T-helper 2 cell (primary cell): ENCODE measurements at places on chromosomes 2 and 18.

DNA sequence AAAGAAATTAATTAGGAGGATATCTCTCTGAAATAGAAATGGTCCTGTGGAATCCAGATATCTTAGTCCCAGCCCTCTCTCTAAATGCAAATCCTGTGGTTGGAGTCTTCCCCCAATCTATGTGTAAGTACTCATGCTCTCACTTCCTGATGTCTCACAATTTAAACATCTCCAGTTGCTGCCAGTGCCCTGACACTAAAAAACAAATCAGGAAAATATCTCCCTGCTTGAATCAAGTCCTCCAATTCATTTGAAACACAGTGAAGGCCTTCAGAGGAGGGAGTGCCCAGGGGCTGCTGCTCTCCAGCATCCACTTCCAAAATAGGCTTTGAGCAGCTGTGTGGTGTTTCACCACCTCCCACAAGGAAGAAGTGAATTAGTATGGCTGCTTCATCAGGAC is 413.8 kb downstream of the RAD51AP2 start:
- DNase-seq = no peak

DNA sequence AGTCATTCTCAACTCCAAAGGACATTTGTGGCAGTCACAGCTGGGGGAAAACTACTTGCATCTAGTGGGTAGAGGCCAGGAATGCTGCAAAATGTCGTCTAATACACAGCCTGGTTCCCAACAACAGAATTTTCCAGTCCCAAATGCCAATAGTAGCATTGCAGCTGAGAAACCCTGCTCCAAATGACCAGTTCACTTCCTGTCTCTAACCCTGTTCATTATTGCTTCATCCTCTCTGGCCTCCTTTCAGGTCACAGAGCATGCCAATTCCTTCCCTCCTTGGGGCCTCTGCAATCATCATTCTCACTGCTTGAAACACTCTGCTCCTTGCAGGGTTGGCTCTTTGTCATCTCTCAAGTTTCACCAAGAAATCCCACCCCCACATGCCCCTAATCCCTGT is 139.1 kb downstream of the IRS1 start:
- DNase-seq = no peak

GRCh38 chr2:11303290-11304013 is 41.0 kb downstream of the ROCK2 start:
- DNase-seq = no peak

DNA sequence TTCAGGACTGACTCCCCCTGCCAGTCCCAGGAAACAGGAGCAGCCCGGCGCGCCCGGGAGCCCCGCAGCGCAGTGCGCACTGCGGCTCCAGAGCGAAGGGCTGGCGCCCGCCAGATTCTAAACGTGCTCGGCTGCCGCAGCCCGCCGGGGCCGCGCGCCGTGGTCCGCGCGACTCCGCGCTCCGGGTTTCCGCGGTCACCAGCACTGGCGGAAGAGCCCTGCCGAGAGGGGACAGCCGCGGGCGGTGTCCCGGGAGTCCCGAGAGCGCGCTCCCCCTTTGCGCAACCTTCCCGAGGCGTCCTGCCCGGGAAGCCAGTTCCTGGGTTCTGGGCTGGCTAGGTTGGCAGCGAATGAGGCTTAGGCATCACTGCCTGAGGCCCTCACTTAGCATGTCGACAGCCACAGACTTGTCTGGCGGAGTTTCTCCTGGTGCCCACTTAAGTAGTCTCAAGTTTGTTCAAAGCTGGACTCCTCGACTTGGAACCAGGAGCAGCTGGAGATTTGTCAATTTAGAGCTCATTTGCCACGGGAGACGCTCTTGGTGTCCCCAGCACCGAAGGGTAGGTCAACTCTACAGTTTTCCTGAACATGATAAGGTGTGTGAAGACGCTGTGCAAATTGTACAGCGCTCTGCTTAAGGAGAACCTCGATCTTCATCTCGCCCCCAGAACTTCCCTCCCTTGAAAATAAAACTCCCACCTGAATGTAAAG is 1.5 kb upstream of the VSNL1 start:
- DNase-seq = peak; percentile 10

GRCh38 chr2:106581755-106582147 is 94.6 kb downstream of the CD8B2 start:
- peak; percentile 4 for DNase-seq

GRCh38 chr2:46248171-46248570 is 49.0 kb upstream of the EPAS1 start:
- no peak for DNase-seq

GRCh38 chr2:101329026-101329425 is 20.5 kb upstream of the RNF149 start:
- no peak for DNase-seq

DNA sequence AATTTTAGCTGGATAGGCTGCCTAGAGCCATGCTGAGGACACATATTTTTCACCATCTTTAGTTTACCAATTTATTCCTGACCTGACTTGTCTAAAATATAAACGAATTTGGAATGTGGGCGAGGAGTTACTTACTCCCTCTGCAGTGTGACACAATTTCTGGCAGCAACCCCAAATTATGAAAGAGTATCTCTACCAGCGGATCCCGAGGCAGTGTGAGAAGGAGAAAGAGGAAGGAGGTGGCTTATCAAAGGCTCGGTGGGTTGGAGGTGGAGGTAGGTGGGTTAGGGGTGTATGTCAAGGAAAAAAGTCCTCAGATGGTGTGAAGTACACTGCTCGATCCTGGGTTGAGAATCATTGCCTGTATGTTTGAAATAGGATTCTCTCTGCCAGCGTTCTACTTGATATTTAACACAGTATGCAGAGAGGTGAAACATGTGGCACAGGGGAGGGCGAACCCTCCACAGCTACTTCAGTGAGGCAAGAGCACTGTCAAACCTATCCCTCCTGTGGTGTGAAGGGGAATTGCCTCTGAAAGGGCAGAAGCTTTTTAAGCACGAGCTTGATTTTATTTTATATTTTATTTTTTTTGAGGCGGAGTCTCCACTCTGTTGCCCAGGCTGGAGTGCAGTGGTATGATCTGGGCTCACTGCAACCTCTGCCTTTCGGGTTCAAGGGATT is 76.0 kb downstream of the RFTN2 start:
- DNase-seq = no peak

DNA sequence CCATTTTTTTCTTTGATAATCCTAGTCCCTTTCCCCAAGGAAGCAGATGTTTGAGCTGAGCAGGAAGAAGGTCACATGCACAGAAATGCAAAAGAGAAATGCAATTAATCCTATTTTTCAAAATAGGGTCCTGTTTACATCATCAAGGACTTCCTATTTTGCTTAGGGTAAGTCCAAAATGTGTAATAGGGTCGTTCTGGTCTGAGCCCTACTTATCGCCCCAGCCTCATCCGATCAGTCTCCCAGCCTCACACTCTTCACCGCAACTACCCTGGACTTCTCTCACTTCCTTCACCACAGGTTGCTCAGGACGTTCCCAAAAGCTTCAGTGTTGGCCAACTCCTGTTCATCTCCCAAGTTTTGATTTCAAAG is 32.8 kb downstream of the FOSL2 start:
- no peak for DNase-seq

DNA sequence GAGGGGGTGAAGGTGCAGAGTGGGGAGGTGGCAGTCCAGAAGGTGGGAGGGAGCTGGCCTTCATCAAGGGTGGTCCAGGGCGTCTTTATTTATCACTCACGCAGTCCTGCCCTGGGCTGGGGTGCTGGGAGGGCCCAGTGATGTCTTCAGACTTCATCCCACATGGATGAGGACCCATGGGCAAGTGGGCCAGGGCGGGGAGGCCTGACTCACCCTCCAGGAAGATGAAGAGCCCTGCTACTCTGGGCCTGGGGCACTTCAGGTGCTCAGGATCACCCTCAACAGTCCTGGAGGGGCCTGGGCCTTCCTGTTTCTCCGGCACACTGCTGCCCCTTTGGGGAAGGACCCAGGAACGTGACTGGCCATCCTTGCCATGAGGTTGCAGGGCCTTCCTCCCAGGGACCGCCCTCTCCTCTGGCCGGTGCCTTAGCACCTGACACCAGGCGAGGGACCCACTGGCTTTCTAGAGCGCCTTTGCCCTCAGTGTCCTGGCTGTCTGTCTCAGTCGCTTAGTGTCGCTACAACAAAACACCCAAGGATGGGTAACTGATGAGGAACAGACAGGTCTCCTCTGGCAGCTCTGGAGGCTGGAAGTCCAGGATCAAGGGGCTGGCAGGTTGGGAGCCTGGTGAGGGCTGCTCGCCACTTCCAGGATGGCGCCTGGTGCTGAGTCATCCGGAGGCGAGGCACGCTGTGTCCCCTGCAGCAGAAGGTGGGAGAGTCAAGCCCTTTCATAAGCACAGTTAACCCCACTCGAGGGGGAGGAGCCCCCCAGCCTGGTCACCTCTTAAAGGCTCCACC is 57.8 kb upstream of the HS6ST1 start:
- DNase-seq = no peak

DNA sequence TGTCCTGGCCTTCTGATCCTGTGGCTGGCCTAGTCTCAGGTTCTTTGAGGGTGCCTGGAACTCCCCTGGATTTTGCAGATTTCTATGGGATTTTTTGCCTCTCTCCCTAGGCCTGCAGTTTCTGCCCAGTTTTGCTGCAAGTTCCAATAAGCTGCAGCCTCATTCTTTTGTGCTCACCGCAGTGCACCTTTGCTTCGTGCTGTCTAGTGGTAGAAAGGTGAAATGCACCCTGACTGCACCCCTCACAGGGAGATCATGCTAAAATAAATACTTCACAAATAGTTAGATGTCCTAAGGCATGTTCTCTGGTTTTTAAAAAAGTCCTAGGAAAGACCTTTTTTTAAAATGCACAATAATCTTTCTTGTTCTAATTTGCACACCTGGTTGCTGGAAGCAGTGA is 72.5 kb downstream of the GNAL start:
- DNase-seq = no peak

- DNase-seq = no peak
Observed at GRCh38 chr18:62572456-62572855, 49.6 kb downstream of the ZCCHC2 start.

DNA sequence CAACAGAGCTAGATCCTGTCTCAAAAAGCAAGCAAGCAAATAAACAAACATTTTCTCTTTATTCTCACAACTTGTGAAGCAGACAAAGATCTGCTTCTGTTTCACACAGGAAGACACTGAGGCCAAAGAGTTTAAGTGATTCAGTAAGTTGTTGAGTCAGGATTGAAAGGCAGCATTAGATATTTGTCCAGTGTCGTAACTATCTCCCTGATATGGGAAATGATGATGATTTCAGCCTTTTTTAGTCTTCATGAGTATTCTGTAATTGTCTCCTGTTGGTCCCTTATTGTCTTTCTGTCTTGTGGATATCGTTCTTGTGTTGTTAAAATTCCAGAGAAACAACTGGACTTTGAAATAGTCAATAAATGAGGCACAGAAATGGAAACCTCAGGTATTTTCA is 59.6 kb downstream of the GATA6 start:
- no peak for DNase-seq

DNA sequence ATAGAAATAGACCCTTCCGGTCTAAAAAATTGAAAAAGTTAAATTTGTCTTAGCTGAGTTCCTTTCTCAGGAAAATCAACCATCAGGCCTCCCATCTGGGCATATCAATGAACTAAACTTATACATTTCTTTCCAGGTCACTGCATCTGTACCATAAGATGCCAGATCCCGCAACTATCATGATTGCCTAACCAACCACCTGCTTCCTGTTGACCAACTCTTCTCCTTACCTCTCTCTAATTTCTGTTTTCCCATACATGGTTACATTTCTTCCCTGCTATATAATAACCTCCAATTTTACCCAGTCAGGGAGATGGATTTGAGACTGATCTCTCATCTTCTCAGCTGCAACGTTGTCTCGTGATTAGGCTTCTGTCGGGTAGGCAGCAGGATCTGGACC is 228.7 kb downstream of the FSIP2 start:
- no peak for DNase-seq

- DNase-seq = no peak
Observed at GRCh38 chr2:60483401-60483800, 70.1 kb downstream of the BCL11A start.

GRCh38 chr2:217942731-217943335 is 60.0 kb downstream of the TNS1 start:
- no peak for DNase-seq

GRCh38 chr2:154427453-154427852 is 271.0 kb upstream of the KCNJ3 start:
- no peak for DNase-seq

DNA sequence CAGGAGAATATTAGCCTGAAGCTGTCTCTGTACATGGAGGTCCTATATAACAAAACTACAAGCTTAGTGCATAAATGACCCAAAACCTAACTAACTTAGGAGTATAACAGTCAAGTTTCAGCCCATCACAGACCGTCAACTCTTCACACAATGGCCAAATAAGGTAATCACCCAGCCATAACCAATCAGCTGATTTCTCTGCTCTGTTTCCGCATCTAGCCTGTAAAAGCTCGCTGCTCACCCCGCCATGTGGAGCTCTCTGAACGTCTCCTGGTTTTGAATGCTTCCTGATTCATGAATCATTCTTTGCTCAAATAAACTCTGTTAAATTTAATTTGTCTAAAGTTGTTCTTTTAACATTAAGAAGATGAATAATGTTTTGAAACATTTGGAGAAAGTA is 593.6 kb downstream of the TMX3 start:
- no peak for DNase-seq

GRCh38 chr2:219430633-219431615 is 3.7 kb upstream of the SPEG start:
- DNase-seq = no peak

DNA sequence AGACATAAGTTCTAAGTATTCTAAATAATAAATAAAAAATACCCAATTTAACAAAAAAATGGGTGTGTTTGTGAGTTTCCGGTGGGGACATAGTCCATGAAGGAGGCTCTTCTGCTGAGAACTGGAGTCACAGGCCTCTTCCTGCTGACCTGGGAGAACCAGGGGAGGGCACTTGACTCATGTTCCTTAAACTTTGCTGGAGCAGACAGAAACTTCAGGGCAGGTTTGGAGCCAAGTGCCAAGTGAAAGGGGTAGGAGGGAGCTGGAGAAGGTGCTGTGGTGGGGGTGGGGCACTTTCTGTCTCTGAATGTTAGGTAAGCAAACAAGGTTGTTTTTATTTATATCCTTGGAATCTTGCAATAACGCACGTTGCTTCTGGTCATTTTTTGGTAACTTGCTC is 78.8 kb upstream of the TTN start:
- DNase-seq = no peak
